Daoy (cell line): ENCODE measurements at places on chromosomes 6 and 20.

GRCh38 chr6:41767112-41767833 is 12.4 kb downstream of the FRS3 start:
- peak; percentile 96 for DNase-seq

GRCh38 chr20:3785240-3786125 is 1.1 kb downstream of the CENPB start:
- DNase-seq: peak; percentile 32

- DNase-seq: no peak
Observed at GRCh38 chr6:7143476-7143974, 35.8 kb downstream of the RREB1 start.

GRCh38 chr6:117938311-117938995 is 31.4 kb downstream of the SLC35F1 start:
- peak; percentile 4 for DNase-seq

DNA sequence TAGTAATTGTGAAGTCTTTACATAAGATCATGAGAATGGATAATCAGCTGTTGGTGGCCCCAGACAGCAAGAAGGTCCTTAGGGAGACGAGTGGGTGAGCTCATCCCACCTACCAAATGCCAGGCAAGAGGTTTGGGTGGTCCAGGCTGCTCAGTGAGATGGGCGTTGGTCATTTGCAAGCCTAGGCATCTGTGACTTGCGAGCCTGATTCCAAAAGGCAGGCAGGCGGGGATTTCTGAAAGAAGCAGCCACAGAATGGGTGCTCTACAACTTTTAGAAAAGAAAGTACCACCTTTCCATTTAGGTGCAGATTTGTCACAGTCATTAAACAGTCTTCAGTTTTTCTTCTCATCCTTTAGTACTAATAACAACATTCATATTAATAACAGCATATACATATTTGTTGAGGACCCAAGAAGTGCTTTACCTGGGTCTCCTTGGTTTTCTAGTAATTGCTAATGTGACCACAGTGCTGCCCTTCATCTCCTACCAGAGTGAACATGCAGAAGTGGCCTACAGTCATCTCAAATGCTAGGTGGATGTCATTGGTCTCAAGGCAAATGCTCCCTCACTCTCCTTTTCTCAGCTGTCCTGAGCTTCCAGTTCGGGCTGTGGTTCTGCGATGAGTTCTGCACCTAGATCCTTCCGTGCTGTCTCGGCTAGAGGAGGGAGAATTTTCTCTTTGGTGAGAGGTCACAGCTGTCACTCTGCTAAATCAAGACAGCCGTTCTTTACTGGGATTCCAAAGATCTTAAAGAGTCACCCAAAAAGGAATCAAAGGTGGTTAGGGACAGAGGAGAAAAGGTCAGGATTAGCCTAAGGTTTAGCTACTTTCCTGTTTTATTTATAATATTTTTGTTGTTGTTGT is 2.7 kb downstream of the WRNIP1 start:
- DNase-seq: no peak

- DNase-seq: no peak
Observed at GRCh38 chr6:72504406-72504805, 117.5 kb upstream of the KCNQ5 start.

GRCh38 chr20:58984691-58985090 is 3.6 kb downstream of the NELFCD start:
- DNase-seq: no peak

GRCh38 chr6:149503872-149504271 is 19.1 kb upstream of the ZC3H12D start:
- DNase-seq: no peak

GRCh38 chr6:125219361-125219895 is 65.9 kb downstream of the TPD52L1 start:
- no peak for DNase-seq

- peak; percentile 91 for DNase-seq
Observed at GRCh38 chr6:157613011-157613522, 210.0 kb upstream of the SNX9 start.

- no peak for DNase-seq
Observed at GRCh38 chr6:85676086-85676729, 33.5 kb upstream of the SYNCRIP start.

DNA sequence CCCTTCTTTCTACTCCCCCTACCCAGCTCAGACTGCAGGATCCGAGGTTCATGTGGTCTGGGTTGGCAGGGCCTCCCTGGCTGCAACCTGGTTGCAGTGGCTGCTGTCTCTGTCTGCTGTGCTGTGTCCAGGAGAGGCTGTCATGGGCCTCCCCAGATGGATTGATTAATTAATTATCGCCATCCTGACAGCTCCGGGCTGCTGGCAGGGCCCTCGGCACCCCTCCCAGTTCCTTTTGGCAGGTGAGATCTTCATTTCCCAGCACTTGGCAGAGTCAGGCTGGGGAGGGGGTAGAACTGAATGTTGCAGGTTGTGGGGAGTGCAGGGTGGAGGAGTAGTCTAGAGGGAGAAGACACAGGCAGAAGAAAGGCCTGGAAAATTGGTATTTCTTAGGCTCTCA is 56.7 kb upstream of the ZFAND3 start:
- no peak for DNase-seq

DNA sequence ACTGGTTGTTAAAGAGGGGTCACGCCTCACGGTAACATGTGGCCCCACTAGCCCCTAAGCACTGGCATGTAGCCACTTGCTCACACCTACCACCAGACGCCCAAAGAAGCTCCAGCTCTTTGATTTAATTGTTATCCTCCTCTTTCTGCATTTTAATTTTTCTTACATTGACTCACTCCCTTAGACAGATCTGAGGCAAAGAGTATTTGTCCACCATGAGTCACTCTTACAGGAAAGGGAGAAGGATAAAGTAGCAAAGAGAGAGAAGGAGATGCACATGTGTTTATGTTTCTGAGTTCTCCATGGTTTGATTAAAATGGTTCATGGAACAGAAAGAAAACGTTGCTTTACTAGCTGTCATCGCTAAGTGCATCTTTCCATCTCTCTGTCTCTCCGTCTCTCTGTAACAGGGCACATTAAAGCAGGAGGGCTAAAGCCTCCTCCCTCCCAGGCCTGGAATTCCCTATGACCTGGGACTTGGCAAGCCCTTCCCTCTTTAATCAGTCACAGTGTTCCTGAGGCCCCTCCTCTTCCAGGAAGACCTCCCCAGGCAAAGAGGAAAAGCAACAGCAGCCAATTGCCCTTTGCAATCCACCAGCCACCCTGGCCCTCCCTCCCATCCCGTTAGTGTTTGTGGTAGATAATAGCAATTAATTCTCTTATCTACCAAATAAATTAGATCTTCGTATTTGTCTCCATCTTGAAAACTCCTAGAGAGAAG is 112.8 kb upstream of the TSHZ2 start:
- peak; percentile 74 for DNase-seq

DNA sequence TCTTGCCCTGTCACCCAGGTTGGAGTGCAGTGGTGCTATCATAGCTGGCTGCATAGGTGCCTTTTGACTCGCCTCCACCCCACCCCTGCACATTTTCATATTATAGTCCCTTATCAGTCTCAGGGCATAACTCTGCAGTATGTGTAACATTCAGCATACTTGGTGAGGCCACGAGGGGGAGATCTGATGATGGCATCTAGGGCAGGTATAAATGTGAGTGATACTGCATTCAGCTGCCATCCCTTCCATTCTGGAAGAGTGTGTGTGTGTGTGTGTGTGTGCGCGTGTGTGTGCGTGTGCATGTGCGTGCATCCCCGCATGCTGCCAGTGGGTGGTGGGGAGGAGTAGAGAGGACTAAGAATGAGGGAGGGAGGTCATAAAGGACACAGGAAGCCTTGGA is 81.4 kb downstream of the JARID2 start:
- DNase-seq: peak; percentile 40

GRCh38 chr6:161100072-161100471 is 108.5 kb downstream of the MAP3K4 start:
- no peak for DNase-seq

GRCh38 chr6:148677594-148678476 is 69.0 kb upstream of the UST start:
- DNase-seq: no peak

DNA sequence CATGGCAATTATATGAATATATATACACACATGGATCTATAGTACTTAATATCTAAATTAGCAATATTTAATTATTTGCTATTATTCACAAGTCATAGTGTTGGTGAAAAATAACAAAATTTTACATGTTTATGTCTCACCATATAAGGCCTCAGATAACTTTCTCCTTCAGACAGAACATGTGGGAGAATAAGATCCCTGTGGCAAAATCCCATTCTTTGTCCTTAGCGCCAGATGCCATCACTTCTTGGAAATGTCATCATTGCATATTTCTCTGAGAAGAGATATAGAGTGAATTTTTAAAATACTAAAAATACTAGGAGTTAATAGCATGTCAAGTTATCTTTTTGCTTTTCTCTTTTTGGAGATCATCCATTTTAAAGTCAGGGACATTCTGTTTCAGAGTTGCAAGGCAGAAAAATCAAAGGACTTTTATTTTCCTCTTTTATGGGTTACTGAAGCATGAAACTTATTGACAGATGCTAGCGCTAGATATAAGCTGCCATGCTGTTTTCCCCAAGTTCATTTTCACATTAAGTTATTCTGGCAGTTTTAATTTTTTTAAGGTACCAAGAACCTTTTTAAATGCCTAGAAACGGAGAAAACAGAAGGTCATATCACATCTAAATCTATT is 30.4 kb upstream of the STXBP5 start:
- no peak for DNase-seq

DNA sequence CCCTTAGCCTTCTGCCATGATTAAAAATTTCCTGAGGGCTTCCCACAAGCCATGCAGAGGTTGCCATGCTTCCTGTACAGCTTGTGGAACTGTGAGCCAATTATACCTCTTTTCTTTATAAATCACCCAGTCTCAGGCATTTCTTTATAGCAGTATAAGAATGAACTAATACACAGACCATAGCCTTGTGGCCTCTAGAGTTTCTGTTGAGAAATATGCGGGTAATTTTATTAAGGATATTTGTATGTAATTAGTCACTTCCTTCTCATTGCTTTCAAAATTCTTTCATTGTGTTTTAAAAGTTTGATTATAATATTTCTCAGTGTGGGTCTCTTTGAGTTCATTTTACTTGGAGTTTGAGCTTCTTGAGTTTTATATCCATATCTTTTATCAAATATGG is 484.9 kb downstream of the COL12A1 start:
- DNase-seq: no peak
